Hypothalamus (tissue), 51 donors: ENCODE measurements at places on chromosomes 6 and 20.

DNA sequence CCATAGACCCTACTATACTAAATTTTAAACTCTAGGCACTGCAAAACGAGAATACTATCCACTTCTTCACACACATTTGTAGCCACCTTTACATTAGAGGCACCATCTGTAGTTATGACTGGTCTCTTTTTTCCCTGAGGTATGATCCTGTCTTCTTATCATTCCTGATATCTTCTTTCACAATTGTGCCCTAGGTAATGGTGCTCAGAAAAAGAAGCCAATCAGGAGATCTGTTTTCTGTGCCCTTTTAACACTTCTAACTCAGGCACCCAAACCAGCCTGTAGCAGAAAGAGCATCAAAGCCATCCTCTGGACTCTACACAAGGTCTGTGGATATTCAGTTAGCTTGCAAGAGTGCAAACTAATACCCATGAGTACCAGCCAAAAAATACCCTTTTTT lies 149.7 kb upstream of the SGK1 start:
- no peak for DNase-seq

DNA sequence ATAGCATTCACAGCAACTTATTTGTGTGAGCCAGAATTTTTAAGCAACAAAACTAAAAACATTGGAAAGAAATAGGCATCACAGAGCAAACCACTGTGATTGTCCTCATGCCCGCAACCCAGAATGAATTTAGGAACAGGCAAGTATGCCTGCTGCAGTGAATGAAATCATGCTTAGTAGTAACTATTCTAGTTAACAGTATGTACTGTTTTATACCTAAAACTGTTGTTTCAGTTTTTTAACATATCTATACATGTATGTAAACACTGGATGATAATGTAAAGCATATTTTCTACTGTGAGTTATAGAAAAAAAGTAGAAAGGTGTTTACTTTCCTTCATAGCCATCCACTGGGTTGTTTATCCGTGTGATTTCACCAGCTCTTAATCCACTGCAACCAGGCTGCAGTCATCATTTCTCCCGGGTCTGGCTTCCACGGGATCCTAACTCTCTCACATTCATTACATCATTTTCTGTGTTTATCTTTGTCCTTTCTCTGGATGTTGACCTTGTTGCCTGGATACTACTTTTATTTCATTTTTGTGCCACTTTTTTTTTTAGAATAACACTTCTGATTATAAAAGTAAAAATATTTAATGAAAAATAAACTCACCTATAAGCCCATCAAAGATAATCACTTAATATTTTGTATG lies 3.6 kb upstream of the ARFGEF3 start:
- DNase-seq, result no peak

DNA sequence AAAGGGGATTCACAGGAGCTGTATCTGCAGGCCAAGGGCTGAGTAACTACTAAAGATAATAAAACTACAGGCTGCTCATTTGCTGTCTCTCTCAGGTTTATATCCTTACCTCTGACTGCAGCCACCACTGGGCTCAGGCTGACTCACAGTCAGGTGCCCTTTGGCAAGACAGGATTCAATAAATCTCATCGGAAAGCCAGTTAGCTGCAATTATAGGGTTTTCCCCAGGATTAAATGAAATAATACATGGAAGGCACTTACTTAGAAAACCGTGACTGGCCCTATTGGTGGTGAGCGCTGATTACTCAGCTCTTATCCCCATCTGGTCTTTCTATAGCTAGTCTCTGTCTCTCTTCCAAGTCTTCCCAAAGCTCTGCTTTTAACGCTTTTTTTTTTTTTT lies 26.4 kb downstream of the RMND1 start:
- no peak for DNase-seq

DNA sequence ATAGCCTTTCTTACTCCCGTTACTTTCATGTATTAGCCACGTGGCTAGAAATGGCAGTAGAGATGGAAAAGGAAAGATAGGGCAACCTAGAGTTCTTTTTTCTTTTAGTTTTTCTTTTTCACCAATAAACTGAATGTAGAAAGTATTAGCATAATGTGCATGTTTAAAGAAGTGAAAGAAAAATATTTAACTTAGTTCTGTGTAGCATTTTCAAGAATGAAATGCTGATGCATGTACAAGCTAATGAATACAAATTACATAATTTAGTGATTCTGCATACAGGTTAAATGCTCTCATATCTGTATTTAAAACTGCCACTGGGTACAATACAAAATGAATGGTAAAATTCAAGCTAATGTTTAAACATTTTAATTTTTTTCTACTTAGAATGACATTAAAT lies 22.6 kb upstream of the IL20RA start:
- DNase-seq, result no peak

GRCh38 chr6:50717734-50718457 lies 4.6 kb downstream of the TFAP2D start:
- DNase-seq, result no peak
